Jurkat, Clone E6-1 (cell line): ENCODE measurements at places on chromosomes 7 and 10.
A peak's percentile ranks its signal among the peaks of the same experiment; 100 is the strongest.

DNA sequence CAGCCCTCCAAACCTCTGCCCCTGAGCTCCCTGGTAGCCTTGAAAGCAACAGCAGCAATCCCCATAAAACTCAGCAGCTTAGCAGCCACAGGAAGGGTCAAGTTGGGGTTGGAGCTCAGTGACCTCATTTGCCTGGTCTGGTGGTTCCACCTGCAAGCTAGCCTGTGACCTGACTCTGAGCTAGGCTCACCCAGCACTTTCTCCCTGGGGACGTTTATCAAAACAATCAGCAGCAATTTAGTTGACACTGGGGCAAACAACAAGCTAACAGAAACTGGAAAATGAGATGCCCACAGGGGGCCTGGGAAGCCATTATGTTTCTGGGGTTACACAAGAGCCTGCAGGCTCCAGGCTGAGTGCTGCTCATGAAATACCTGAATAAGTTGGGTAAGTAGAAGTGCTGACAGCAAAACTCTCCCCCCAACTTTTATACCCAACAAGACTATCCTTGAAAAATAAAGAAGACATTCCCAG is 22.4 kb upstream of the CRYGN start:
- no peak for DNase-seq

DNA sequence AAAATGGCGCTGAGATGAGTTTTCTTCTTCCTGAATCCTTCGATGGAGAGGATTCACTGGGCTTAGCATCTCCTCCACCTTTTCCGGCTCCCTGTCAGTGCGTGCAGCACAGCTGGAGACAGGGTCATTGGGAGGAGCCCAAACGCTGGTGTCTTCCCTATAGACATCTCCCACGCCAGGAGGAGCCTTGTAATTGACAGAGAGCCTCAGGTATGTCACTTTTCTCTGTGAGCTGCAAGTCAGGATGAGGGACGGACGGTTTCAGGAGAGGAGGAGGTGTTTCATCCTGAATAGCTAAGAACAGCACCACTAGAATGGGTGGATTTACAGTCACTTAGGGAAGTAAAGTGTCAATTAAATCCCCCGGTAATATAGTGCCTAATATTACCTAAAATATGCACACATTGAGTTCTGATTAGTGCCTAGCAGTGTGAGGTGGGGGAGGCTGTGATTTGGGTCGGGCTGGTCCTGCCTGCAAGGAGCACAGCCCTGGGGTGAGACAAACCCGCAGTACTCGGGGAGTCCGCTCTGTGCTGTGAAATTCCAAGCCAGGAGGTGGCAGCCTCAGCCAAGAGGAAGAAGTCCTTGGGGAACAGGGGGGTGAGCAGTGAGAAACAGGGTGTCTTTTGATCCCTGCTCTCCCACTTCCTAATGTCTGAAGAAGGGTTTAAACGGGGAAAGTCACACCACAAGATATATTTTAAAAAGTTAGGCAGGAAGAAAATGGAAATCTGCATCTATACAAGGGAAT is 28.2 kb downstream of the IL15RA start:
- DNase-seq = peak; percentile 10

- no peak for DNase-seq
These were observed 19.1 kb downstream of the BTRC start for GRCh38 chr10:101373063-101373462.

DNA sequence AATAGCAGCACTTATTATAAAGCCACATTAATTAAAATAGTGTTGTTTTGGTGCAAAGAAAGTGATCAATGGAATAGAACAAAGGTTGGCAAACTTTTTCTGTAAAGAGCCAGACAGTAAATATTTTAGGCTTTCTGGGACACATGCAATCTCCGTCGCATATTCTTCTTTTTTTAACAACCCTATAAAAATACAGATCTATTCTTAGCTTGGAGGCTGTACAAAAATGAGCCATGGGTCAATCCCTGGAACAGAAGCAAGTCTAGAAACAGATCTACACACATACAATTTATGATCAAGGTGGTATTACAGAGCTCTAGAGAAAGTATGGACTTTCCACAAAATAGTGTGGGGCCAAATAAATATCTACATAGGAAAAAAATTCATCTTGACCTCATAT is 71.8 kb downstream of the ARHGAP21 start:
- no peak for DNase-seq

DNA sequence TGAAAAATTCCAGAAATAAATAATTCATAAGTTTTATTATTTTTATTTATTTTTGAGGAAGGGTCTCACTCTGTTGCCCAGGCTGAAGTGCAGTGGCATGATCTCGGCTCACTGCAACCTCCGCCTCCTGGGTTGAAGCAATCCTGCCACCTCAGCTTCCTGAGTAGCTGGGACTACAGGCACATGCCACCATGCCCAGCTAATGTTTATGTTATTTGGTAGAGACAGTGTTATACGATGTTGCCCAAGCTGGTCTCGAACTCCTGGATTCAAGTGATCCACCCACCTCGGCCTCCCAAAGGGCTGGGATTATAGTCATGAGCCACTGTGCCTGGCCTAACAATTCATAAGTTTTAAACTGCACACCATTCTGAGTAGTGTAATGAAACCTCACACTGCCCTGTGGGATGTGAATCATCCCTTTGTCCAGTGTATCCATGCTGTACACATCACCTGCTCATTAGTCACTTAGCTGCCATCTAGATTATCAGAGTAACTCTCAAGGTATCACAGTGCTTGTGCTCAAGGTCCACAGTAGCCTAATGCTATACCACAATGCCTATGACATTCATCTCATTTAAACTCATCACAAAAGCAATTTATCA is 17.9 kb downstream of the RTKN2 start:
- DNase-seq = no peak

DNA sequence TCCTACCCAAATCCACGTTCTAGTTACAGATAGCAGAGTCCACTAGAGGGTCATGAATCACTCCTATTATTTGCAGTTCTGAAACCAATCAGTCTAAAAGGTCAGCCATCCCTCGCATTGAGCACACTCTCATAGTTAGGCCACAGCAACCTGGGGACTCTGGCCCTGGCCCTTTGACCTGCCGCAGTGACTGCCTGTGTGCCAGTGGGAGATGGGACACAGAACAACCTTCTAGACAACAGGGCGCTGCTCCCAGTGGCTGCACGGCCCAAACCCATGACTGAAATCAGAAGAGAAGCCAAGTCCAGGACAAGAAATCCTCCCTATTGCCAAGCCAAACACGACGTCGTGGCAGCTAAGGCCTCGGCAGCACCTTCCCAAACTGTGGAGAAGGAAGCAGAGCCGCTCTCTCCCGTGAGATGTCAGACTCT is 158.5 kb downstream of the HERPUD2 start:
- DNase-seq = no peak

- no peak for DNase-seq
These were observed 374.0 kb downstream of the CALN1 start for GRCh38 chr7:72038022-72038732.

DNA sequence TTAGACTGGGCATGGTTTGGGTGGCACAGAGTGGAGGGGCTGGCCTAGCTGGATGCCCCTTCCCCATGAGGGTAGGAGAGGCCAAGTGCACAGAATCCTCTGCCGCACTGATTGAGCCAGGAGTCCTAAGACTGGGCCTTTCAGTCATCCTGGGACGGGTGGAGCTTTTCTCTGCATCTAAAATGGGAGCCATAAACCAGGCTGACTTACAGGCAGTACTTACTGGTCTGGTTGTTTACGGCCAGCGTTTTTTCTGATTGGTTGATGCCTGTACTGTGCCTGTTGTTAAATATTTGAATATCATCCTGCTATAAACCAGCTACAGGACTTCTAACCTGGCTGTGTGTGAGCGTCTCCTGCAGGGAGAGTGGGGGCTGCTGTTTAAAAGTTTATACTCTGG is 107.8 kb downstream of the CDH23 start:
- no peak for DNase-seq

DNA sequence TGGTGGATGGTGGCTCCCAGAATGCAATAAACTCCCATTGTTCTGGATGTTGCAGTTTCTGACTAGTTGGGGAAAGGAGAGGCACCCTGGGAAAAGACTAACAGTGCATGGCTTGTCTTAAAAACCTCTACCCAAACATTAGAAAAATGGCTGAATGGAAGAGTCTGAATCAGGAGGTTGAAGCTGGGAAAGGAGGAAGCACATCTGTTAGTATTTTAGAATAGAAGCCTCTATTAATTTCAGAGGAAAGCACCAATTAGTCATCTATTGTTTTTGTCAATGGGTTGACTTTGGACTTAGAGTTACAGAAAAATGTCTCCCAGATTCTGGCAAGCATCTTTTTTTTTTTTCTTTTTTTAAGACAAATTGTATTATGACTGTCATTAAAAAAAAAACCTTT is 56.1 kb upstream of the ELMO1 start:
- DNase-seq = no peak

DNA sequence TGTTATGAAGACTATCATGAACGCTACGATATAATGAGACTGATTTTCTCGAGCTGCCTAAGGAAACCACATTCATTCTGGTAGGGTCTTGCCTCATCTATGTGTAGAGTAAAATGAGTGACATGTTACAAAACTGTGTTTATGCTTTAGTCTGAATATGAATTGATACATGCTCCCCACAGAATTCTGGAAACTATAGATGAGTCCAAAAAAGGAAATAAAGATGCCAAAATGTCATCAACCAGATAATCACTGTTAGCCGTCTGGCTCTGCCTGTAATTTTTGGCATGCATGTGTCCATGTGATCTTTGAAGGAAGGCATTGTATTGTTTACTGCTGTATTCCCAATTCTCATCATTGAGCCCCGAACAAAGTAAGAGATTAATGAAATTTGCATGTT is 42.6 kb upstream of the GPR37 start:
- no peak for DNase-seq

GRCh38 chr7:116575853-116576252 is 51.0 kb downstream of the CAV1 start:
- no peak for DNase-seq

DNA sequence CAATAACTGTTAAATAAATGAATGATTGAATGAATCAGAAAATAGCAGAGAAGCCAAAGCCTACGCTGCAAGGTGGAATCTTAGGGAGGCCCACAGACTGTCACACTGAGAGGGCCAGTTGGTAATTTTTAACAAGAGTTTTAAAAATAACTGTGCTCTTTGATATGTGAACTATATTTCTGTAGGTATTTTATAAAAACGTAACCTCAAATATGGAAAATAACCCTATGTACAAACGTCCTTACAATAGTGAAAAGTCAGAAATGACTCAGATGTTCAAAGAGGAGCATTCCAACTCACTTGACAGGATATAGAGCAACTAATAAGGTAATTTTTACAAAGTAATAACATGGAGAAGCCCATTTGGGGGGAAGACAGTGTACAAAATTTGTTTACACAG is 18.9 kb upstream of the TMEM273 start:
- DNase-seq = no peak

GRCh38 chr10:78532480-78533042 is 498.9 kb downstream of the RPS24 start:
- no peak for DNase-seq

DNA sequence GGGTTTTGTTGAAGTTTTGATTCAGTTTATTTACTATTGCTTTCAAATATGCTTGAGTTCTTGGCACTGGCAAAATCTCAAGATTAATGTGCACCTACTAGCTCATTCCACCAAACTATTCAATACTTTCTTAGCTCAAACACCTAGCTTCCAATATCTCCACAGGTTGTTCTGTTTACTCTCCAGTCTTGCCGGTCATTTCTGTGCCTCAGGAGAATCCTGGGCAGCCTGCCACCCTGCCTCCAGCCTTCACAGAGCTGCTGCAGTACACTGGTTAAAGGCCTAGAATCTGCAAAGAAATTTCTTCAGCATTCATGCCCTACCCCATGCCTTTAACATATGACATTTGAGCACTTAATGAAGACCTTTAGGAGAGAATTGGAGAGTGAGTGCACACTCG is 4.0 kb upstream of the TMEM106B start:
- no peak for DNase-seq

- peak; percentile 66 for DNase-seq
These were observed 384.2 kb upstream of the LRGUK start for GRCh38 chr7:133742709-133743538.

- no peak for DNase-seq
These were observed 25.5 kb downstream of the EGFR start for GRCh38 chr7:55044371-55044717.

- DNase-seq = no peak
These were observed 43.2 kb upstream of the ATRNL1 start for GRCh38 chr10:115049960-115050359.

- DNase-seq = no peak
These were observed 41.6 kb downstream of the POLR3A start for GRCh38 chr10:77987671-77988255.
